Smooth muscle cell of the umbilical artery (primary cell): ENCODE measurements at places on chromosomes 11 and 22. TPM values are rescaled to one million over a fixed set of nuclear protein-coding genes. Genes with fewer than 3 reads are reported as not detected.

Gene INS
- not detected in 2 replicates for total RNA-seq

Gene DMC1
- total RNA-seq, result 1.5 and 2.4 TPM in 2 replicates

Gene ZNF408
- 9.3 and 10.1 TPM in 2 replicates for total RNA-seq

Gene RFPL1
- total RNA-seq, result not detected in 2 replicates

Gene NXPE4
- total RNA-seq, result not detected in 2 replicates
